Activated CD4-positive, alpha-beta T cell treated with anti-CD3 and anti-CD28 coated beads, Interleukin-2, amount 50 U/mL, for 24 hours (primary cell): ENCODE measurements at places on chromosomes 2 and 18.

DNA sequence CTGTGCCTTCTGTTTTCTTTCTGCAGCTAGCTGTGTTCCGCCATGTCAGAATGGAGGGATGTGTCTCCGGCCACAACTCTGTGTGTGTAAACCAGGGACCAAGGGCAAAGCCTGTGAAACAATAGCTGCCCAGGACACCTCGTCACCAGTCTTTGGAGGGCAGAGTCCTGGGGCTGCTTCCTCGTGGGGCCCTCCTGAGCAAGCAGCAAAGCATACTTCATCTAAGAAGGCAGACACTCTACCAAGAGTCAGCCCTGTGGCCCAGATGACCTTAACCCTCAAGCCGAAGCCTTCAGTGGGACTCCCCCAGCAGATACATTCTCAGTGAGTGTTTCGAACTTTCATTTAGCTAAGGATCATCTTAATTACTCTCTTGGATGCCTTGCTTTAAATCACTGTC lies 74.1 kb downstream of the LTBP1 start:
- DNase-seq = no peak

GRCh38 chr2:50556934-50557575 lies 474.9 kb downstream of the NRXN1 start:
- DNase-seq = no peak

- DNase-seq = no peak
Measured at GRCh38 chr2:222194669-222195068, 104.1 kb downstream of the PAX3 start.

DNA sequence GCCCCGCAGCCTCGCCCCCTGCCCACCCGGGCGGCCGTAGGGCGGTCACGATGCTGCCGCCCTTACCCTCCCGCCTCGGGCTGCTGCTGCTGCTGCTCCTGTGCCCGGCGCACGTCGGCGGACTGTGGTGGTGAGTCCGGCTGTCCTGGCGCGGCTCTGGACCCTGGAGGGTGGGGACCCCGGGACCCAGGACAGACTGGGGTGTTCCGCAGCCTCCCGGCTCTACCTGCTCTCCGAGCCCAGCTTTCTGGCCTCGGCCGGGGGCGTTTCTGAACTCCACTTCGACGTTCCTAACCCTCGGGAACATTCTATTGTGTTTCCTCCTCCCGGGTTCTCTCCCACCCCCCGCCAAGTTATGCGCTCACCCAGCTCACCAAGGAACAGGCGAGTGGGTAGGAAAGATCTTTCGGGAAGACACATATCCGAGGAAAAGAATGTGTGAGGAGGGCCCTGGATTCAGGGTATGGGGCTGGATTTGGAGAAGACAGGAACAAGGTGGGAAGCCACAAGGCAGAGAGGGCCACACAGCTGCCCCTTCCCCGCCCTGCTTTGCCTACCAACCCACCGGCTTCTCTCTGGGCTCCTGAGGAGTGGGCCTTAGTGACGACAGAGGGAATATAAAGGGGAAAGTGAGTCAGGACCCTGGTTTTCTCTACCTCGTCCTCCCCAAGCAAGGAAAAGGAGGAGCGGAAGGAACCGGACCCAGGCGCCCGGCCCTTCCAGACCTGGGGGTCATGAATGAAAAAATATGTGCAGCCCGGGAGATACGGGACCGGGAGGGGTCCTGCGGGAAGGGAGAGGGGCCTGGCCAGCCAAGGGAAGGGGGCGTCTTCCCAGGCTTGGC lies 605 bp downstream of the WNT6 start:
- no peak for DNase-seq

DNA sequence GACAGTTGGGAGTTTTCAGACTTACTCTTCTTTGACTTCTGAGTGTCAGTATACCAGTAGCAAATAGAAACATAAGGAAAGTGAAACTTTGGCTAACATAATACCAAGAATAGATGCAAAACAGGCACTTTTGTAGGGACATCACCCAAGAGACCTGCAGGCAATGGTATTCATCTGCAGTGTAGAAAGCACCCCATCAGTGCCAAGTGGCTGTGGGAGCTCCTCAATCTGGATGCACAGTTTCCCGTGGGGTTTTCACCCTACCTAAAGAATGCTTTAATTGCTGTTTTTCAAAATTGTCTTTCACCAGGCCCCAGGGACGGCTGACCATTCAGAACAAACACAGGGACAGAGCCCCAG lies 96.6 kb upstream of the GPR45 start:
- DNase-seq = no peak

DNA sequence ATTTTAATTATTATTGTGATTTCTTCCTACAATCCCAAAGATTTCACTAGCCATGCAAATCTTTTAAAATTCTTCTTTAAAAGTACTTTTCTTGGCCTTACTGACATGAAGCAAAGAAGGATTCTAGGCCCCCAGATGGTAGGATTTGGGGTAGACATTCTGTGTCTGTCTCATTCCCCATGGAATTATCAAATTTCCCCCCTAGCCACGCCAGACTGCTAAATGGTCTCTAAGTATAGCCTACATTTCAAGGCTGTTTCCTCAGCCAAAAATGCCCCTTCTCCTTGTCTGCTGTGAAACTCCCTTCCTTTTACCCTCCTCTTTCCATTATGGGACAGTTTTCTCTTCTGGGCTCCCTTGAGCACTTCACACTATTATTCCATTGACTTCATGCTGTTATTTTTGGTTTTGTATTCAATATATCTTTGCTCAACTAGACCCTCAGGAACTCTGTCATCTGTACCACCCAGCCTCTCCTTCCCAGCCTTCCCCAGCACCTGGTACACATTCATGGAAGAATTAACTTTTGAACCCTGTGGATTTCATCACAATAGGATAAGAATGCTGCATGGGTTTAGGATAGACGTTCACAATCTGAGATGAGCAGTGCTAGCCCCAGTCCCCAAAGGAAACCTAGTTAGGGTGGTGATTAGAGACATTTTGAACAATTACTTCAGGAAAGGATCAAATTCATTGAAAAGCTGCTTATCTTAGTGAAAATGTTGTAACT lies 21.5 kb upstream of the CYP1B1 start:
- DNase-seq = no peak

- no peak for DNase-seq
Measured at GRCh38 chr2:121649149-121649595, at the start of gene CLASP1. TSS of gene CLASP1 (minus strand) at chr2:121649462. CDS start at chr2:121605895, 43,567 bp downstream.

DNA sequence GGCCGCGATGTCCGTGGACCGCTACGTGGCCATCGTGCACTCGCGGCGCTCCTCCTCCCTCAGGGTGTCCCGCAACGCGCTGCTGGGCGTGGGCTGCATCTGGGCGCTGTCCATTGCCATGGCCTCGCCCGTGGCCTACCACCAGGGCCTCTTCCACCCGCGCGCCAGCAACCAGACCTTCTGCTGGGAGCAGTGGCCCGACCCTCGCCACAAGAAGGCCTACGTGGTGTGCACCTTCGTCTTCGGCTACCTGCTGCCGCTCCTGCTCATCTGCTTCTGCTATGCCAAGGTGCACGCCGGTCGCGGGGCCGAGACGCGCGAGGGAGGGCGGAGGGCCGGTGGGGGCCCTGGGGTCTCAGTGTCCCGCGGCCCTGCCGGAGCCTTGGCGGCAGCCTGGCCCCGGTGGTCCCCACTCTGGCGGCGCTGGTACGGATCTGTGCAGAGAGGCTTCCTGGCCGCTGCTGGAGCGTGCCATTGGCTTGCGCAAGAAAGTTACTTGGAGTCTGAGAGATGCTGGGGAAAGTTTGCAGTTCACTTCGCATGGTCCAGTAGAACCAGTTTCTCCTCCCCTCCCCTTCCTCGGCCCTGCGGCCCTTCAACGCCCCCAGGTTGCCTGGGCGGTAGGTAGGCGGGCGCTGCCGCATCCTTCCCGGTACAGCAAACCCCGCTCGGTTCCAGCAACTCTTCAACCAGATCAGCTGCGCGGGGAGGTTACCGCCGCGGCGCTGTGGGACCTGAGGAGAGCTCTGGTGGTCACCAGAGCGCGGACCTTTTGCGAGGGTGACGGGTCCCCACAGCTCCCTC lies 1.5 kb downstream of the GALR1 start:
- no peak for DNase-seq

GRCh38 chr2:197919487-197919886 lies 115.1 kb downstream of the PLCL1 start:
- no peak for DNase-seq

GRCh38 chr2:217086718-217087117 lies 226.9 kb upstream of the TNP1 start:
- DNase-seq = no peak

GRCh38 chr2:153133716-153134115 lies 344.8 kb downstream of the RPRM start:
- DNase-seq = no peak

DNA sequence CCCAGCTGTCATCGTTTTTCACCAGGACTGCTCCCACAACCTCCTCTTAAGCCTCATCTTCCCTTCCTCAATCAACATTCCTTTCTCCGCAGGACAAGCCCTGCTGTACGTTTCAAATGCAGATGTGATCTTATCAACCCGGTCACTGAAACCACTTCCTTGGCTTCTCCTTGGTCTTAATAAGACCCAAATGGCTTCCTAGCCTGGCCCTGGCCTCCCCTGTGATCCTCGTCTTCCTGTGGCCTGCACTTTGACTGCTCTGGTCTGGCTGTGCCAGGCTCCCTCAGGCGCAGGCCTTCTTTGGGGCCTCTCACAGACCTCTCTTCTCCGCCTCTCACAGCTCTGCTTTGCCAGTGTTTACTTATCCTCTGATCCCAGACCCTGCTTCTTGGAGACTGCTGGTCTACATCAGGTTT lies 4.7 kb upstream of the ADNP2 start:
- DNase-seq = no peak

- DNase-seq = no peak
Measured at GRCh38 chr2:10169581-10169980, 47.0 kb downstream of the RRM2 start.

- no peak for DNase-seq
Measured at GRCh38 chr2:184413671-184414229, 184.6 kb upstream of the ZNF804A start.

- DNase-seq = no peak
Measured at GRCh38 chr2:169105476-169105875, 36.1 kb downstream of the DHRS9 start.

DNA sequence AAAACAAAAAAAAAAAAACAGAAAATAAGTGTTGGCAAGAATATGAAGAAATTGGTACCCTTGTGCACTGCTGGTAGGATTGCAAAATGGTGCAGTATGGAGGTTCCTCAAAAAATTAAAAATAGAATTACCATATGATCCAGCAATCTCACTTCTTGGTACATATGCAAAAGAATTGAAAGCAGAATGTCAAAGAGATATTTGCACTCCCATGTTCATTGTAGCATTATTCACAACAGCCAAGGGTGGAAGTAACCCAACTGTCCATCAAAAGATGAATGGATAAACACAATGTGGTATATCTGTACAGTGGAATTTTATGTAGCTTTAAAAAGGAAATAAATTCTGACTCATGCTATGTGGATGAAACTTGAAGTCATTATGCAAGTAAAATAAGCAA lies 72.8 kb upstream of the POU3F3 start:
- no peak for DNase-seq

- DNase-seq = no peak
Measured at GRCh38 chr2:100722125-100722524, 97.8 kb upstream of the NPAS2 start.

- DNase-seq = no peak
Measured at GRCh38 chr2:71555798-71556454, 102.6 kb downstream of the DYSF start.

DNA sequence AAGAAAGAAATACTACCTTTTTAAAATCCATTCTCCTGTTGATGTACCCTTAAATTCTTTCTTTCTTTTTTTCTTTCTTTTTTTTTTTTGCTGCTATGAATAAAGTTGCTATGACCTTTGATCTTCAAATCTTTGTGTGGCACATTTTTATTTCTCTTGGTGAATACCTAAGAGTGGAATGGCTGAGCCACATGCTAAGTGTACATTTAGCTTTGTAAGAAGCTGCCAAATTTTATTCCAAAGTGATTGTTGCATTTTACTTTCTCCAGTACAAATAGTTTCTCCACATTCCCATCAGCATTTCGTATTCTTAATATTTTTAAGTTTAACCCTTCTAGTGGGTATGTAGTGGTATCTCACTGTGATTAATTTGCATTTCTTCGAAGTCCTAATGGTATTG lies 88.8 kb upstream of the RAB27B start:
- DNase-seq = no peak

DNA sequence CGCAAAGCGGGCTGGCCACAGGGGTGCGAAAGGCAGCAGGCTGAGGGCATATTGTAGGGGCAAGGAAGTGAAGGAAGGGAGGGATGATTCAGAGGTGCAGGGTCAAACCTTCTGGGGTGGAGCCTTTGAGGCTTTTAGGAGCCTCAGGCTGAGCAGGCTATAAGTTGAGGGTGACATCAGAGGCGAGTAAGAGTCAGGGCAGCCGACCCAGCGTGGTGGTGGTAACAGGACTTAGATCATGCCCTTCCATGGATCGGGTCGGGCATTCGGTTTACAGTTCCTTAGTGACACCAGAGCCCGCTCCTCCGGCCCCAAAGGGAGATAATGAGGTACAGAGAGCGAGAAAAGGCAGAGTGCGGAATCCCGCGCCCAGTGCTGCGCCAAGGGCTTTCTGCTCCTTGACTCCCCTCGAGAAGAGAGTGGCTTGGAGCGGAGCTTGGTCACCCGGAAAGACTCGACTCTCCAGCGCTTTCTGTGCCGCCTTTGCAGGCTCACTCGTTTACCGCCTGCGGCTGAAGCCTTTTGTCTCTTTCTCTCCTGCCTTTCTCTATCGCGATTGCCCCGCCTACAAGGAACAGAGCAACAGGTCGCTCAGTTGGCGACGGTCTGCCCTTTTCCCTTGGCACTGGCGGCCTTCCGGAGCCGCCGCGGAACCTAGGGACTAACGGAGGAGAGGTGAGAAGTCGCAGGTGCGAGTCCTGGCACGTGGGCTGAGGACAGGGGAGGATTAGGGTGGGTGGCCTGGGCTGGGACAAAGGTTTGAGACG lies 720 bp downstream of the LBX2 start:
- no peak for DNase-seq

DNA sequence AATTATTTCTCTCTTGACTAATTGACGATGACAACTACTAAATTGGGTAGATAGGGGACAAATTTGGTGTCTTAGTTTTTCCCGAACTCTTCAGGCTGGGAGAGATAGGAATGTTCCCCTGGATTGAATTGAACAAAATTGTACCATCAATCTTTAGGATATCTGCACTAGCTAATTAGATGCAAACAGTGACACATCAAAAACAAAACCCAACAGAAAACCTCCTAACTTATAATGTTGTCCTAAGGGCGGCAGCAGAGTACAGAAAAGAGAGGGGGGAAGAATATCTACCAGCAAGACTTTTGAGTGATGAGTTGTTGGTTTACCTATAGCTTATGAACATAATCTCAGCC lies 342.9 kb downstream of the INSIG2 start:
- no peak for DNase-seq

DNA sequence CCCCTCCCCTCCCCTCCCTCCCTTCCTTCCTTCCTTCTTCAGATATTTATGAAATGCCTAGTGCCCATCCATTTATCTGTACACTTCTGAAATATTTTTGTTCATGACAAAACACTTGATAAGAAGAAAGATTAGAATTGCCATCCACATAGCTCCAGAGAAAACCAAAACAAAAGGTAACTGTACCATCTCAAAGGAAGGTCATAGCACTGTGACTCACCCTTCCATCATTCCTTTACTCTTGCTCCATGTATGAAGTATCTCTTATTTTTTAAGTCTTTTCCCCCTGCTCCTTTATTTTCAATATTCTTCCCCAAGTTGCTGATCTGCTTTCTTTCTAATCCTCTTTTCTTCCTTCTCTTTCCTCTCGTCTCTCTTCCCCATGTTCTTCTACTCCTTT lies 9.9 kb downstream of the CNTNAP5 start:
- DNase-seq = no peak
